ENCODE measurements at places on chromosomes 5 and 9.

GRCh38 chr5:16642867-16643266, 26.1 kb upstream of the RETREG1 start:
- H3K4me3 ChIP-seq, result no peak overlapping the region
- no peaks in the 10 kb centered on the region for H3K27me3 ChIP-seq

- peaks cover 2% of the 10 kb centered on the region for H3K36me3 ChIP-seq
- no peaks in the 10 kb centered on the region for H3K27me3 ChIP-seq
- no peak overlapping the region for H3K27ac ChIP-seq
- H3K4me3 ChIP-seq, result no peak overlapping the region
- no peak for DNase-seq
- H3K4me1 ChIP-seq, result peaks cover 5% of the 10 kb centered on the region
These were observed 175.1 kb downstream of the CD180 start for GRCh38 chr5:67021521-67021920.

DNA sequence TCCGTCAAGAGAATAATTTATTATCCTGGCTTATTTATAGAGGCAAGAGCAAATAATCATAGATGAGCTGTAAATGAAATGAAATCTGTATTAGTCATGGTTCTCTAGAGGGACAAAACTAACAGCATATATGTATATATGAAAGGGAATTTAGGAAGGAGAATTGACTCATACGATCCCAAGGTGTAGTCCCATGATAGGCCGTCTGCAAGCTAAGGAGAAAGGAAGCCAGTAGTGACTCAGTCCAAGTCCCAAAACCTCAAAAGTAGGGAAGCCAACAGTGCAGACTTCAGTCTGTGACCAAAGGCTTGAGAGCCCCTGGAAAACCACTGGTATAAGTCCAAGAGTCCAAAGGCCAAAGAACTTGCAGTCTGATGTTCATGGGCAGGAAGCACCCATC, 515.9 kb upstream of the CYLC2 start:
- no peak for DNase-seq
- H3K36me3 ChIP-seq, result no peaks in the 10 kb centered on the region
- H3K27me3 ChIP-seq, result no peaks in the 10 kb centered on the region
- no peaks in the 10 kb centered on the region for H3K4me1 ChIP-seq

DNA sequence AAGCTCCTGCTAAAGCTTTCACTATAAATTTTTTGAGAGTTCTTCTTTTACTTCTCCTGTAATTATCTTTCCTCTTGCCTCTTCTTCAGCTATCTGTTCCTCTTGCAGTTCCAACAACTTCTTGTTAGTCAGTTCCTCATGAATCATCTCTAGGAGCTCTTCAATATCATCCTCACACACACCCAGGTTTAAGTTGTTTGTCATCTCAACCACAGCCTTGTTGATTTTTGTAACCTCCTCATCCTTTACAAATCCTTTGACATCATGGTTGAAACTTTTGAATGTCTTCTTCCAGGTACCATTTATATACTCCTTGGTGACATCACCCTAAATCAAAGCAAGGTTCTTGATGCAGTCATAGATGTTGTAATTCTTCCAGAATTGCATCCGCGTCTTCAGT, 106.3 kb upstream of the MAMDC2 start:
- DNase-seq, result no peak
- no peaks in the 10 kb centered on the region for H3K4me1 ChIP-seq
- H3K36me3 ChIP-seq, result no peaks in the 10 kb centered on the region
- H3K4me3 ChIP-seq, result no peak overlapping the region
- peaks cover 13% of the 10 kb centered on the region for H3K27me3 ChIP-seq

DNA sequence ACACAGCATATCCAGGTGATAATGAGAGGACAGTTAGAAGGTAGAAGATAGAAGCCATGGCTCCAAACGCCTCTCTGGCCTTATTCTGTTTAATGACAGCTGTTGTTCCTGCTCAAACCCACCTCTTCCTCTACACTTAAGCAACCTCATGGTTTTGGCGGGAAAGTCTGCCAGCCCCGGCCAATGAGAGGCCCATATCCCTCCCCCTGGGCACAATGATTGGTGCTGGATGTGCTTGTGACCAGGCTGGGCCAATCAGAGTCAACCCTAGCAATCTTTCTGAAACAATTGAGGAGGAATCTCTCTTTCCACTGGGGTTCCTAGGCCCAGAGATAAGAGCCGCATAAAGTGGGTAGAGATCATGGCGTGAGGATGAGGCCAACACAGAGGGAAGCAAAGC, 4.8 kb upstream of the GFI1B start:
- H3K4me1 ChIP-seq, result peaks cover 7% of the 10 kb centered on the region
- no peak for DNase-seq
- H3K4me3 ChIP-seq, result no peak overlapping the region
- H3K27me3 ChIP-seq, result peaks cover 23% of the 10 kb centered on the region
- no peak overlapping the region for H3K27ac ChIP-seq
- no peaks in the 10 kb centered on the region for H3K36me3 ChIP-seq

GRCh38 chr9:106857811-106858470, 5.0 kb upstream of the ZNF462 start:
- H3K36me3 ChIP-seq, result peaks cover 14% of the 10 kb centered on the region
- H3K4me1 ChIP-seq, result peaks cover 2% of the 10 kb centered on the region
- no peak overlapping the region for H3K27ac ChIP-seq
- H3K27me3 ChIP-seq, result peaks cover 42% of the 10 kb centered on the region
- DNase-seq, result no peak

Measured in activated CD4-positive, alpha-beta memory T cell treated with anti-CD3 and anti-CD28 coated beads, Interleukin-2, amount 10 ng/mL, durations not matched to agents 7 days and 5 days (primary cell).